Mesendoderm (in vitro differentiated cells): ENCODE measurements at places on chromosomes 4 and X.
A peak's percentile ranks its signal among the peaks of the same experiment; 100 is the strongest.

- no peak for DNase-seq
These were observed 1161.4 kb upstream of the PCDH7 start for GRCh38 chr4:29558789-29559188.

DNA sequence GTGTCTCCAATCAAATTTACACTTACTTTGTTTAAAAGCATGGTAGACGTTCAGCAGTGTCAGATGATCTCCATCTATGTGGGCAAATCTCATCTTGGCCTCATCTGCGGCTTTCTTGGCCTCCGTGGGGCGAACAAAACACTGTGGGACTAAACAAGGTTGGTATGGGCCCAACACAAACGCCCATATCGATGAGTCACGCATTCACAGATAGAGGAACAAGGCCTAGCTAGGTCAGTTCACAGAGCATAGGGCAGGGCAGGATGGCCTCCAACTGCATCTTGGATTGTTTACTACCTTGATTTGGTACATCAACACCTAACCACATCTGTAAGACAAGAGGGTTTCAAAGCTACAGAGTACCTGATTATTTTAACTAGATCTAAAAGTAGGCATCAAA, 47.3 kb downstream of the DHX15 start:
- peak; percentile 55 for DNase-seq

DNA sequence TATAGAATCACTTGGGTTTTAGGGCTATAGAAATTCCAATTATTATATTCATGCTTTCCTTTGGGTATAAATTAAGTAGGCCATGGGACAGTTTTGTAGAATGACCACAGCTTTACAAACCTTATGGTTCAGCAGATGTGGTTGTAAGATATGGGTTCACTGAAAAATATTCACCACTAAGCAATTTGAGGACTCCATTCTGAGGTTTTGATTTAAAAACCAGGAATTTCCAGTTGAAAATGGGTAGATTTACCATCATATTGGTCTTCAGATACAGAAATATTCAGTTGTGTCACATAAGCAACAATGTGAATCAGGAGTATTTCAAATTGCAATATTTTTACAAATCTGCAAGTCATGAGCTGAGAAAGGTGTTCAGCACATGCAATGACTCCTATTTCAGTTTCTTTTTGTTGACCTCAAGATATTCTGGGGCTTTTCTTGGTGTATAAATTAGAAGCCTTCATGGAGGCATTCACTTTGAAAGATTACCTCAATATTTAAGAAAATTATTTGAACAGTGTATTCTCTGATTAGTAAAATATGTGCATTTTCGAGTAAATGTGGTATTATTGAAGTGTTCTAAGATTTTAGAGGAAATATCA, 218.4 kb upstream of the HCCS start:
- DNase-seq, result no peak

- no peak for DNase-seq
These were observed 82.2 kb upstream of the PRPS2 start for GRCh38 chrX:12709047-12709446.

GRCh38 chr4:138910195-138910913, 105.2 kb upstream of the NOCT start:
- DNase-seq, result no peak

DNA sequence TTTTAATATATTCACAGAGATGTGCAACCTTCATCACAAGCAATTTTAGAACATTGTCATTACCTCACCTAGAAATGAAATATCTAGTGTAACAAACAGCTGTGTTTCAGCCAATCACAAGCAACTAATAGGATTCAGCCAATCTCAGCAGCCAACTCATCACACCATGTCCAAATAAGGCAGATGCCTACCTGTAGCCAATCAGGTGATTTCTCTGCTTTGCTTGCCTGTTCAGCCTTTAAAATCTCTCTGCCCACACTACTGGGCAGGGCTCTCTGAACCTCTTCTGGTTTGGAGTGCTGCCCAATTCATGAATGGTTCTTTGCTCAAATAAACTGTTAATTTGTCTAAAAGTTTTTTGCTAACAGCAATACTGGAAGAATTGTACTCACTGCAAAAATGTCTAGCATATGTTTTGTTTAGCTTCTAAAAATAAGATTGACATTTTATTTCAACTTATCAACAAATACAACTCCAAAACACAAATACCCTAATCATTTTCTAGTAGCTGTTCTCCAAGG, 52.4 kb upstream of the IGFBP7 start:
- peak; percentile 25 for DNase-seq

DNA sequence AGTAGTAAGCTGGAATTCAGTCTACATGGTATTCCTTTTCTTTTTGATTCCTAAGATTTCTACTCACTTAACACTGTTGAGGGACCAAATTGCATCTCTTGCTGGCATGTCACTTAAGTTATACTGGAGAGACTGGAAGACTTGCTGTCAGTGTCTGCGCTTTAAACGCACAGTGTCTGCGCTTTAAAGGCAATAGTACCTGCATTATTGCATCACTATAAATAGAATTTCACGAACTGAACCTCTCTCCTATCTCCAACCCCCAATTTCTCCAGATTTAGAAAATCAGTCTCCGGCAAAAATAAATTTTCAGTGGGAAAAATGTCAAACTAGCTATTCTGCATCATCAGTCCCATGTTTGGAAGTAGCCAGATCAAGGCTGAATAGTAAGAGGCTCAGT, 21.2 kb downstream of the SMAD1 start:
- DNase-seq, result no peak

DNA sequence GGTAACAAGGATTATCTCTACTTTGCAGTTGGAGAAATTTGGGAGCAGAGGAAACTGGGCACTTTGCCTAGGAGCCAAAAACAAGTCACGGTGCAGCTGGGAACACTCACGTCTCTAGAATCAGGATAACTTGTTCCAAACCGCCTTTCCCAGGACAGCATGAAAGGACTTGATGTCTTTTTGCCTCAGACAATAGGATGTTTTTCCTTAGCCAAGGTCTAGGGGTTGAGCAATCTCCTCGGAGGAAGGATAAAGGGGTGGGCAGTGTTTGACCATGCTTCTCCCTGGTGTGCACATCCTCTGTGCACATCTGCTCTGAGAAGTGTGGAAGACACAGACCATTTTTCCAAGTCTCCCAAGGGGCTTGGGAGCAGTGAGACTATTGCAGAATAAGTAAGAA, 1.7 kb upstream of the SPARCL1 start:
- DNase-seq, result no peak

GRCh38 chrX:9355739-9356138, 109.1 kb upstream of the TBL1X start:
- DNase-seq, result no peak

DNA sequence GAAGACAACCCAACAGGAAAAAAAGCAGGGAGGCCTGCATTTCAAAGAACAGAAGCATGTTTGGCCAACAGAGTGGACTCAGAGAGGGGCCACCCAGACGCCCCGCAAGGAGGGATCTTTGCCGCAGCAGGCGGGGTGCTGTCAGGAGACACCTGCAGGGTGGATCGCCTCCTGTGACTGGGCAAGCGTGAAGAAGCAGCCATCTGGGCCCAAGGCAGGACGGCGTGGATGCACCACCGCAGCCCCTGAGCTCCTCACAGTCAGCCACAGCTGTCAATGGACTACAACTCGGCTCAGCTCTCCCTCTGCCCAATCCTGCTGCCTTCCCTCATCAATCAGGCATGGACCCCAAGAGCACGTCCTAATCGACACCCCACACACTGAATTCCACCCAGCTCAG, 32.0 kb upstream of the MAN2B2 start:
- no peak for DNase-seq

DNA sequence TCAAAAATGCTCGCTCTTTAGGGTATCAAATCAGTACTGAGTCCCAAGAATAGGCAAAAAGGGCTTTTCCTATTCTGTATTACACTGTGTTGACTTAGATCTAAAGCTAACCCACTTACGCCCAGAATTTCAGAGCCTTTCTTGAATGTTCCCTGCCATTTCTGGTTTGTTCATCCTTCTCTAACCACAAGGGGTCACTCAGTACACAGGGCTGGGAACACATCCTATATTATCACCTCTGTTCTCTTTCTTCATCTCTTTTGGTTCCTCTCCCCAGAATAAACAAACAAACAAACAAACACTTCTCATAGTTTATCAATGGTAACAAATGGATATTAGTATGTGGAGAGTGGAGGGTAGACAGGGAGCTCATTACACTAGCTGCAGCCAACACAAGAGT, 25.5 kb upstream of the MORC4 start:
- peak; percentile 36 for DNase-seq

DNA sequence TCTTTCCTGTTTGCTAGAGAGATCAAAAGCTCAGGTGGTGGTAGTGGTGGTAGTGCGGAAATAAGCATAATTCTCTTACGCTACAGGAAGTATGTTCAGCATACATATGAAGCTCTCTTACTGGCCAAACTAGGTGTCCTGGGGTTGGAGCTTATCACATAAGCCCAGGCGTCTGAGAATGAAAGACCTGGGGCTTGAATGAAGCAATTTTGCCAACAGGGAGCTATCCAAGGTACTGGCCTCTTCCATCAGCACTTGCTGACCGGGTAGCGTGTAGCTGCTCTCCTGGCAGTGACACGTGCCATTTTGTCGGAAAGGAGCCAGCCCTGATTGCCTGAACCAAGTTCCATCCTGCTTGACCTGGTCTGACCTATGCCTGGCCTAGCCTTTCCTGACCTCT, 65.9 kb upstream of the HPF1 start:
- DNase-seq, result peak; percentile 87

DNA sequence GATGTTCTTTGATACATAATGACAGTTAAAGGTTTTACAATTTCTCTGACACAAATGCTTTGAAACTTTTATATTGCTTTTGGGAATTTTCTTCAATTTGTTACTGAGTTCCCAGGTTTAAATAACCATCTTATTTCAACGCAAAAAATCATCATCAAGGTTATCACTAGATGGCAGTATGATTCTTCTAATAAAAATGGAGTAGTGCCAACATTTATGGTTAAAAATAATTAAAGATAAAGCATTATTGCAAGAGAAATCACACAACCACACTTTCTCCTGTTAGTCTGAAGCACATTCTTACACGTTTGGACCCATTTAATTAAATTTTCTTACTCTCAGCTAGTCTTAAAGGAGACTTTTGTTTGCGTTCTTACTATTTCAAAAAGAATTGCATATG, 611.3 kb upstream of the CPXCR1 start:
- peak; percentile 6 for DNase-seq

GRCh38 chr4:139985401-139985800, 168.6 kb downstream of the MAML3 start:
- DNase-seq, result no peak

GRCh38 chrX:124506066-124506465, 159.7 kb downstream of the SH2D1A start:
- DNase-seq, result no peak

GRCh38 chr4:1795299-1796195, 2.5 kb downstream of the FGFR3 start:
- DNase-seq, result peak; percentile 51

DNA sequence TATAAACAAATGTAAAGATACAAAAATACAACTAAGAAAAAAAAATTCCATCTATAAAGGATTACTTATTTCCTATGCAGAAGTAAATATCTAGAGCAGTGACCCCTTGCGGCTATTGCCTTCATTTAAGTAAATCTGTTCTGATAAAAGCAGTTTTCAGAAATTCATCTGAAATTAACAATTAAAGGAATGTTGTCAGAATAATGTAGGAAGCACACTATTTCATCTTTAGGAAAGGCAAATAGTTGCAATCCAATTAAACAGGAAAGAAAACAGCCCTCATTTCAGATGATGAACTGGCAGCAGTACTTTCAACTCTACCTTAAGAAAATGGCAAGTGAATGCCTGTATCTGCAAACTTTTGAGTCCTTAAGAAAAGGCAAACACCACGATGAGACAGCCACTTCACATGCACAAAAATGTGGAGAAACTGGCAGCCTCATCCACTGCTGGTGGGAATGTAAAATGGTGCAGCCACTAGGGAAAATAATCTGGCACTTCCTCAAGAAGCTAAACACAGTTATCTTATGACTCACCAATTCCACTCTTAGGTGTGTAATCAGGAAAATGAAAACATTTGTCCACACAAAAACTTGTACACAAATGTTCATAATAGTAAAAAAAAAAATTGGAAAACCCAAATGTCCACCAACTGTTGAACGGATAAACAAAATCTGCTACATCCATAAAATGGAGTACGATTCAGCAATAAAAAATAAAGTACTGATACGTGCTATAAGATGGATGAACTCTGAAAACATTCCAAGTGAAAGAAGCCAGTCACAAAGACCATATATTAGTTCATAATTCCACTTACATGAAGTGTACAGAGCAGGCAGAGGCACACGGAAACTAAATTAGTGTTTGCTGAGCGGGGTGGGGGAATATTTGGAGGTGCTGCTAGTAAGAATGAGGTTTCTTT, 2.0 kb upstream of the THAP9 start:
- peak; percentile 36 for DNase-seq

- no peak for DNase-seq
These were observed 72.6 kb downstream of the FAM53A start for GRCh38 chr4:1611501-1611870.

- peak; percentile 49 for DNase-seq
These were observed 47.3 kb upstream of the SCML1 start for GRCh38 chrX:17689971-17690409.

DNA sequence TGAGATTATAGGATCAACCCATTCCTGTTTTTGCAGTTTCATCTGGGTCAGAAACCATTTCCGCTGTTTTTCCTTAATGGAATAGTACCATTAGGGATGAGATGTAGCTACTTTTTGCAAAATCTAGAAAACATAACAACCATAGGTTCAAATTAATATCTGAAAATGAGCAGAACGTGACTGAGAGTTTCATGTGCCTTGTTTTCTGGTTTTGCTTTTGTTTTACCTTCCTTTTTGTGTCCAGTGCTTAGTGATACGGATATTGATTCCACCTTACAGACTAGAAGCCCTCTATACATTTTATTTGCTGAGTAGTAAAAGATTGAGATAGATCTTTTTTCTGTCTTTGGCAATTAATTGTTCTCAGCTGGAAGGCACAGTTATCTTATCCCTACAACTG, 46.5 kb downstream of the SNX25 start:
- DNase-seq, result no peak

DNA sequence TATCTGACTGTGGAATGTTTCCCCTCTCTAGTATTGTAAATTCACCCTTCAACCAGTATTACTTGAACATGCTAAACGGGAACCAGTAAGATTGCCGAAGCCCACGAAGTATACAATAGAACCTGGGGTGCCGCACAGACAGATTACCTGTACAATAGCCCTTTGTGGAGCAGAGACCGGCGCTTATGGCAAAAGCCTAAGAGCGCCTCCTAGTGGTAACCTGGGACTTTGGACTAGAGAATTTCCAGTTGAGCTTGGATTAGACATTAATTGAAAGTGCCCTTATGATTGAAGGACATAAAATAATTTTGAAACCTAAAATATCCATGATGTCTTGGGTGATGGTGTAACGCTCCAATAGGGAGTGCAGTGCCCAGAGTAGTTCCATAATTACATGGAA, 14.1 kb downstream of the ZNF157 start:
- peak; percentile 60 for DNase-seq

GRCh38 chr4:105306158-105306781, 159.6 kb downstream of the TET2 start:
- DNase-seq, result no peak

DNA sequence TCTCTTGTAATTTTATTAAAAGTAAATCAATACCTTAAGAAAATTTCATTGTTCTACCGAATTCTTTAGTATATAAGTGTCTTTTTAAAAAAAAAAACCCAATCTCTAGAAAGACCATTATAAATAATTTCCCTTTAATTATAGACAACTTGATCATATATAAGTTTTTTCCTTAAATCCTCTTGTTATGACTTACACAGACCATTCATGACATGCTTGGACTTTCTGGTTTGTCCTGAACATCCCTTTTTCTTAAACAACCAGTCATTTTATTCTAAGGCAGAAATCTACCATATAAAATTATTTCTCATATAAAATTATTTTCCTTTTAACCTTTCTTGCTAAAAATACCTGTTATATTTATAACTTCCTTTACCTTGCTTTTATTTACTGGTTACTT, 15.4 kb upstream of the FHDC1 start:
- DNase-seq, result peak; percentile 84
